ENCODE measurements at places on chromosomes 12 and 14.

- DNase-seq, result no peak
Observed at GRCh38 chr12:95304673-95305198, 87.1 kb downstream of the VEZT start.

DNA sequence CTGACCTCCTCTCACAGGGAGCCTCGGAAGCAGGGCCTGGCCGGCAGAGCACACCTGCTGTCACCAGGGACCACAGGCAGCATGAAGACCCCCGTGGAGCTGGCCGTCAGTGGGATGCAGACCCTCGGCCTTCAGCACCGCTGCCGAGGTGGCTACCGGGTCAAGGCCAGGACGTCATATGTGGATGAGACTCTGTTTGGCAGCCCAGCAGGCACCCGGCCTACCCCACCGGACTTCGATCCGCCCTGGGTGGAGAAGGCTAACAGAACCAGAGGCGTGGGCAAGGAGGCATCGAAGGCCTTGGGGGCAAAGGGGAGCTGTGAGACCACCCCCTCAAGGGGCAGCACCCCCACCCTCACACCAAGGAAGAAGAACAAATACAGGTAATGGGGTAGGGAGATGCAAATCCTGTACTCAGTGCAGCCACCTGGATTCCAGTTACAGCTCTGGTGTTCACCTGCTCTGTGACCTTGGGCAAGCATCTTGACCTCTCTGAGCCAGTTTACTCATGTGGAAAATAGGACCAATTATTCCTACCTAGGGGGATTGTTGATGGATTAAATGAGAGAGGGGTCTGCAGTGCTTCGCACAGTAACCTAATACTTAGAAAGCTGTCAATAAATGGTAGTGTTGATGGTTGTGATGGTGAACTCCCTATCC is 1.3 kb downstream of the RITA1 start:
- DNase-seq, result no peak

DNA sequence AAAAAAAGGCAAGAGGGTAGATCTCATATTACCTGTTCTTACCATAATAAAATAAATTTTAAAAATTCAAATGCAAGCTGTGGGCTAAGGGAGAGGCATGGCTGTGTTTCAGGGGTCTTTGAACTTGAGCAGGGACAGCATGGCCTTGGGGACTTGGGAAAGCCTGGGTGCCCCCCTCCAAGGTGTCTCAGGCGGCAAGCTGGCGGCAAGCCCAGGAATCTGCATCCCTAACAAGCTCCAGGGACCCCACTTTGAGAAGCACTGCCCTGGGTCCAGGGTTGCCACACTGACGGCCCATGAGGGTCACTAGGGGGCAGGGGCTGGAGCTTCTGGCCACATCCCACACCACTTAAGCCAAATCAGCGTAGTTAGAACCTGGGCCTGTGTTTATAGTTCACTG is 193.8 kb downstream of the SLC15A4 start:
- DNase-seq, result no peak

DNA sequence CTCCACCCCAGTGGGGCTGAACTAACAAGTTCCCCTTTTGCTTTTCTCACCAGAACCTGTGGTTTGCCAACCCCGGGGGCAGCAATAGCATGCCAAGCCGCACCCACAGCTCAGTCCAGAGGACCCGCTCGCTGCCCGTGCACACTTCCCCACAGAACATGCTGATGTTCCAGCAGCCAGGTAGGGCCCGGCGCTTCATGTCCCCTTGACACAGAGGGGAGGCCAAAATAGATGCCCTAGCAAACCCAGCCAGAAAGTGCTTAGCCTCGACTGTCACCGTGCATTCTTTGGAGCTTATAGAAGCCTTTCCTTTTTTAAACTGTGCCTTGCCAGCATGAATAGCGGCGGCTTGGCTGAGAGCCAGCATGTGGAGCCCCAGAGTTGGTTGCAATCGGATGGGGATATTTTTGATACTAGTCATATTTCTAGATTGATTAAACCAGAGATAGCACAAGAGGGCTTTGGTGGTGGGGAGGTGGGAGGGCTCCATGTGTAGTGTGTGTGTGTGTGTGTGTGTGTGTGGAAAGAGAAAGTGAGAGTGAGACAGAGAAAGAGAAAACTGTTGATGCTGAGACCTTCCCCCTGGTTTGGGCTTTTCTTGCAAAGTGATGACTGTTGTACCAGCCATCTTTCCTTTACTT is 126.1 kb downstream of the GCH1 start:
- peak; percentile 20 for DNase-seq

- peak; percentile 75 for DNase-seq
Observed at GRCh38 chr14:101707068-101707842, 54.3 kb upstream of the PPP2R5C start.

DNA sequence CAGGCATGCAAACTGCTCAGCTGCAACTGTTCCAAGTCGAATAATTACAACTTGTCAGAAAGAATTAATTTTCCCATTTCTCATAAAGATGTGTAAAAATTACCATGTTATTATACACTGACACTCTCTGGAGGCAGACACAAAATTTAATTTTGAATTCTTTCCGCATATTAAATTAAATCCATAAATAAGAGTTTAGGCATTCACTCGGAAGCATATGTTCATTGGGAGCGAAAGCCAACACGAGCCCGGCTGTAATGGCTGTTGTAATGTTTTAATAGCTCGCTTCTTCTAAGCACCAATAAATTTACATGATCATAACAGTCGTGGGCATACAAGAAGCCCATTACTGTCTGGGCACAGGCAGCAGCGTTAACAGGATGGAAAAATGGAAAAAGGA is 189.6 kb upstream of the SOX5 start:
- DNase-seq, result no peak

DNA sequence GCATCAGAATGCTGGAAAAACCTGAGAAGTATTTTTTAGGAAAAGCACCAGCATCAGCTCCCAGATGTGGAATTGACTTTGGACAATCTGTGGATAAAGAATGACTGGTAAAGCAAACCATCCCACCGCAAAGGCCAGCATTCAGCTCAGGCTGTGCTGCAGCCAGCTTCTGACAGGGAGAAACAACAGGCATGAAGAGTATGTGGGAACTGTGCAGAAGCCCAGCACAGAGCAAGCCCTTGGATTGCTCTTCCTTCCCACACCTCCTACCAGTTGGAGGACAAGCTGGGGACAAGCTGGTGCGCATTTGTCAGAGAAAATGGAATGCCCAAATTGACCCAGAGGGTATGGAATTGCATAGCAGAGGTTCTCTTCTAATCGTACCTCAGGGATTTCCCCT is 228.1 kb downstream of the ANO2 start:
- no peak for DNase-seq

GRCh38 chr14:20794644-20795369 is 7.8 kb downstream of the RNASE1 start:
- DNase-seq, result no peak
